Hematopoietic multipotent progenitor cell treated with erythropoietin and hydrocortisone succinate and interleukin-3 and kit ligand, for 4 days (in vitro differentiated cells): ENCODE measurements at places on chromosomes 1 and 21.
A peak's percentile ranks its signal among the peaks of the same experiment; 100 is the strongest.

DNA sequence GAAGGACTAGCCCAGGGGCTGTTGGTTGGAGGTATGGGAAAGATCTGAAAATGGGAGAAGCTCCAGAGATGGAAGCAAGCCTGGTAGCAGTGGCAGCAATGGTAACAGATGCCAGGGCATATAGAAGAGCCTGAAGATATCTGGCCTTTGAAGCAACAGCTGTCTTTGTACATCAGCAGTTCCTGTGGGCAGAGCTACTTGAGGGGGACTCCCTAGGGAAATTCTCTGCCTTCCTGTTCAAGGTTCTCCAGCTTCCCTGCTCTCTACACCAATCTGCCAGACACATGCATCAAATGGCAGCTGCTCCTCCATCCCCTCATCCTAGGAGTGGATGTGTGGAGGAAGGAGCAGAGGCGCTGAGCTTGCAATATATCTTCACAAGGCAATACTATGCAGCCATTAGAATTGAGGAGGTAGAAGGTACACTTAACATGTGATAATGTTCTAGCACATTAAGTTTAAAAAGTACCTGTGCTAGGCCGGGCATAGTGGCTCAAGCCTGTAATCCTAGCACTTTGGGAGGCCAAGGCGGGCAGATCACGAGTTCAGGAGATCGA is 2.2 kb downstream of the TMEM35B start:
- no peak for DNase-seq

DNA sequence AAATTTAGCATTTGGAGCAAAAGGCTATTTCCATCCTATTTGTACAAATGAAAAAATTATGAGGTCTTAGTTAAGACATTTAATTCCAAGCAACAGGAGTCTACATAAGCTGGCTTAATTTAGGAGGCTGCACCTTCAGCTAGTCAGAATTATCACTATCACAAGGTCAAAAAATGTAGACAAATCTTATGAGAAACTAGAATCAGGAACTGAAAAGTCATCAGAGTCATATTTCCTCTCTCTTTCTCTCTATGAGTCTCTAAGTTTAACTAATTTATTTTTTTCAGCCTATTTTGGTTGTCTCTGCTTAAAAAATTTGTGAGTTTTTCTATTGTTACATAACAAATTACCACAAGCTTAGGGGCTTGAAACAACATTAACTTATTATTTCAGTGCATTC is 807.1 kb upstream of the PRMT6 start:
- DNase-seq, result no peak

GRCh38 chr1:16677552-16678431 is 11.0 kb upstream of the RNU1-3 start:
- DNase-seq, result peak; percentile 93

DNA sequence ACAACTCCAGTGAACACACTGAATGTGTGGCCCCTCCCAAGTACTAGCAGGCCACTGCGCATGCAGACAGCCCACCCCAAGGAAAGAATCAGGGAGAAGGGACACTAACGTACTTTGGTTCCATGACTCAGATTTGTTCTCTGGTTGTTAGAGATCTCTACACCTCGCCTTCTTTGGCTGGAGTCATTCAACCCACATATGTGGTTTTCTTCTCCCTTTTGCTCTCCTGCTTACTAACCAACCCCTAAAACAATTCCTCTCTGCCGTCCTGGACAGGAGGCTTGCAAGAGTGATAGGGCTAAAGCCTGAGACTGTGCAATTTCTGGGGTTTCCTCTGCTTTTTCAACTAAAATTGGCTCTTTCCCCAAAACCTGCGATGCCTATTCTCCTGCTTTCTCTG is 5.7 kb upstream of the CD48 start:
- DNase-seq, result no peak

GRCh38 chr1:27399251-27400025 is 7.0 kb downstream of the GPR3 start:
- DNase-seq, result no peak

GRCh38 chr1:111825217-111825616 is 69.5 kb downstream of the DDX20 start:
- DNase-seq, result no peak

DNA sequence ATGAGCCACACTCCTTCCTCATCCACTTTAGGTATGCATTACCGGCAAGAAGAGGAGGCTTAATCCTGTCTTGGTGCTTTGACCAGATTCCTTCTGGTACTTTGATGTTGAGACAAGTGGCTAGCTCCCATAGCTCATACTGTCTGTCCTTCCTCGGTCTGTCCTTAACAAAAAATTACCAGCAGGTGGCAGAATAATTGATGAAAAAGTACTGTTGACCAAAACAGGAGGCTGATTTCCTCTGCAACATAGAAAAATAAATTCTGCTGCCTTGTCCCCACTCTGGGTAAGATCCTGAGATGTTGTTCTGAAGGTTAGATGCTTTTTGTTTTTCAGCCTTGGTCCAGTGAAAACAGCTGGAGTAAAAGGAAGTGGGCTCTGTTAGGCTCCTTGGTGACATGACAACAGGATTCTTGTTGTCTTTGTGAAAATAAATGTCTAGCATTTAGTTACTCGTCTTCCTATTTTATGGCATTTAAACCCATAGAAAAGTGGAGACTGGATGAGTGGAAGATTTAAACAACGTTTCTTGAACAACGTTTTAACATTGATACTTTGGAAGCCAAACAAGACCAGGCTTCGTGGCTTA is 11.2 kb upstream of the HJV start:
- DNase-seq, result peak; percentile 88

DNA sequence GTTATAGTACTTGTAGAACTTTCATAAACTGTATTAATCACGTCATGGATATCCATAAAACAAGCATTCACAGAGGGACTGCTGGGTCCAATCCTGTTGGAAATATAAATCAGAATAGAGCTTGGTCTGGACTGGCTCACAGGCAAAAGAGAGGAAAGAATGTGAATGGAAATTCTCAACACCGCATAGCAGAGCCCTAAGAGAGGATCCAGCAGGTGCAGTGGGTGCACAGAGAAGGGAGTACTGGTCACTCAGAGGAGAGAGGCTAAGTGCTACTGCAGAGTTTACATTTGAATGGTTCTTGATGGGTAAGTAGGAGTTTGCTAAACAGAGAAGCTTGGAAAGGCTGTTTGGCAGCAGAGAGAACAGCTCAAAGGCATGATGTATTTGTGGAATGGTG is 231.7 kb downstream of the PAPPA2 start:
- no peak for DNase-seq
